ENCODE measurements at places on chromosomes 13 and 19. TPM values are rescaled to one million over a fixed set of nuclear protein-coding genes. Genes with fewer than 3 reads are reported as not detected.

Gene U2AF1L4
- 5.9 TPM for total RNA-seq

Gene MAST3
- total RNA-seq, result 1.7 TPM

DNA sequence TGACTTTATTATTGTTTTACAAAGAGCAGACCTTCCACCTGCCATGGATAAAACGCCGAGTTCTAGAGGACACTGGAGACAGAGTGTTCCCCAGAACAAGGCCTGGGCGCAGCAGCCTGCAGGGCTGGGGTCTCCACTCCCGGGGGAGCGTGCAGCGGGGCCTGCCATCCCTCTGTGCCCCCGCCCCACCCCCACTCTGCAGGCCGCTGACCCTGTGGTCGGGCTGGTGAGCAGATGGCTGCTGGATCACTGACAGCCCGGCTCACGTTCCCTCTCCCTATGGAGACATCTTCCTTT is 8.6 kb upstream of the PTBP1 start:
- DNase-seq, result no peak

DNA sequence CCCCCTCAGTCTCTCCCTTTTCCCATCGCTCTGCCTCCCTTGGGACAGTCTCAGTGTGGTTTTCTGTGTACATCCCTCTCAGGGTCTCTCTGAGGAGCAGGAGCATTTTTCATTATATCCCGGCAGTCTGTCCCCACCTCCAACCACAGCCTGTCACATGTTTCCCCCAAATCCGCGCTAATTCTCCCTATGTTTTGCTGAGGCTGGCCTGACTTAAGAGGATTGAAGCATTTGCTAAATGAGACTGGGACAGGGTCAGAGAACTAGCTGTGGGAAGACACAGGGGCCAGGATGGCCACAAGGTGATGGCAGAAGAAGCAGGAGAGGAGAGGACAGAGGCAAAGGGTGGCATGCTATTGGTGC is 5.5 kb downstream of the TPRX1 start:
- no peak for DNase-seq

DNA sequence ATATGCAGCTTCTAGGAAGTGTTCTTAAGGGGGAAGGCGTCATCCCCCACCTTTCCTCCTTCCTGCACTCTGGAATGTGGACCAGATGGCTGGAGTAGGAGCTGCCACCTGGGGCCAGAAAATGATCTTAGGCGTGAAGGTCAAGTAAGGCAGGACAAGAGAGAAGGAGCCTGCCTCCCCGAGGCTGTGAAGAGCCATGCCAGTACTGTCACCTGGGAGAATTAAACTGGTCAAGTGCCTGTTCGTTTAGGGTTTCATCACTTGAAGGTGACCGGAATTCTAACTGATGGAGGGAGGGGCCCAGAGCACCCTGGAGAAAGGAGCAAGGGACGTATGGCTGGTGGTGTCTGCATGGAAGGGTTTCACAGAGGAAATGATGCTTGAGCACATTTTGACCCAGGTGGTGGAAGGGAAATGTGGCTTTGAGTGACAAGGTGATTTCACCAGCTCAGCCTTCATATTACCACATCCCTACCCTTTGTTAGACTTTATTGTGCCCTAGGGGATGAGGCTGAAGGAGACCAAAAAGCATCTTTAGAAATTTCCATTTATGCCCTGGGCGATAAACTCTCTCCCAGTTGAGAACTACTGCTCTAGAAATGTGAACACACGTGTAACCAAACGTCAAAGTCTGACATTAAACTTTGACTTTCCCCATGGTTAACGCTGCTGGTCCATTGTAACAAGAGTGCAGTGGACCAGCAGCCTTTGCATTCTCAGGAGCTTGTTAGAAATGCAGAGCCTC is 37.5 kb downstream of the PPP2R1A start:
- no peak for DNase-seq

Data from epithelial cell of proximal tubule (primary cell).